ENCODE measurements at places on chromosomes 16 and 17.

DNA sequence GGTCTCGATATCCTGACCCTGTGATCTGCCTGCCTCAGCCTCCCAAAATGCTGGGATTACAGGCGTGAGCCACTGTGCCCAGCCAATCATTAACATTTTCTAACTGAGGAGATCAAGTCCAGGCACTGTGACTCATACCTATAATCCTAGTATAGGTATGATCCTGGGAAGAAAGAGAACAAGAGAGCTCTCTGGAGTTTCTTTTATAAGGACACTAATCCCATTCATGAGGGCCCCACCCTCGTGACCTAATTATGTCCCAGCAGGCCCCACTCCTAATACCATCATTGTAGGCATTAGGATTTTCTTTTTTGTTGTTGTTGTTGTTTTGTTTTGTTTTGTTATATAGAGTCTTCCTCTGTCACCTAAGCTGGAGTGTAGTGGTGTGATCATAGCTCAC is 80.4 kb downstream of the CACNG3 start:
- no peak for DNase-seq

- no peak for DNase-seq
Observed at GRCh38 chr16:57231821-57232350, 13.2 kb upstream of the ARL2BP start.

GRCh38 chr17:52106638-52107261 is 51.8 kb downstream of the CA10 start:
- no peak for DNase-seq

GRCh38 chr17:76515274-76515949 is 14.2 kb upstream of the RHBDF2 start:
- DNase-seq, result no peak

GRCh38 chr17:80028030-80028429 is 7.6 kb downstream of the TBC1D16 start:
- no peak for DNase-seq
